DMS79 treated with DMSO at 0.1 percent for 48 hours (cell line): ENCODE measurements at places on chromosomes 1 and 21.

GRCh38 chr1:186738926-186739325, 58.7 kb upstream of the PTGS2 start:
- no peak for DNase-seq

- no peak for DNase-seq
These were observed 23.2 kb downstream of the ITGB2 start for GRCh38 chr21:44897326-44898010.

GRCh38 chr1:179860652-179861051, 17.0 kb downstream of the TOR1AIP2 start:
- no peak for DNase-seq

GRCh38 chr1:237814319-237814924, 76.3 kb downstream of the ZP4 start:
- DNase-seq = no peak

- DNase-seq = no peak
These were observed 113.3 kb upstream of the WNT4 start for GRCh38 chr1:22256213-22256512.

DNA sequence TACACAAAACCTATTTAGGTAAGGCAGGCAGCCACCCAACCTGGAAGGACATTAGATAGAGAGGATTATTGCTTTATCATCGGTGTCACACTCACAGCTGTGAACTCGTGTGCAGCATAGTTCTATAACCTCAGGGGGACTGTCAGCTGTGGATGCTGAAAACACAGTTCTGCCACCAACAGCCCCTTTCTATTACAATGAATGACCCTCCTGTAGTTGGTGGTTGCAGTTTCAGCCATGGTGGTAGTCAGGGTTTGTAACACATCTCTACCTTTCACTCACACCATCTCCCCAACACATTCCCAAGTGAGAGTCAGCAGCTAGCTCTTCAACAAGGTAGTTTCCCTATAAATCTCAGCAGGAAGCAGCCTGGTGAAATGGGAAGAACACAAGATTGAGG, 136.8 kb downstream of the ZC3H11B start:
- no peak for DNase-seq

DNA sequence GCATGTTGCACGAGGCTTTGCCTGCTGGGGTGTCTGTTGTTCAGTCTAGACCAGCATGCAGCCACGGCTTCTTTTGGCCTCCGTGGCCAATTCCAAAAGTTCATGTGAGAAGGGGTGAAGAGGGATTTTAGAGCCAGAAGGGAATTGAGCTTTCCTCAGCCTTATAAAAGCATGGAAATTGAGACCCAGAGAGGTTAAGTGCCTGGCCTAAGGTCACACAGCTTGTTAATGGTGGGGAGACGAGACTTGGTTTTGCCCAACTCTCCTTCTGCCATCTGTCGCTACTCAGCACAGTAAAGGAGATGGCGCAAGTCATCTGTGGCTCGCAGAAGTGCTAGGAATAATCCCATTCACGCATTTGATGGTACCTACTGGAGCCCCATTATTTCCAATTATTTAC, 25.7 kb downstream of the ZBTB18 start:
- no peak for DNase-seq

DNA sequence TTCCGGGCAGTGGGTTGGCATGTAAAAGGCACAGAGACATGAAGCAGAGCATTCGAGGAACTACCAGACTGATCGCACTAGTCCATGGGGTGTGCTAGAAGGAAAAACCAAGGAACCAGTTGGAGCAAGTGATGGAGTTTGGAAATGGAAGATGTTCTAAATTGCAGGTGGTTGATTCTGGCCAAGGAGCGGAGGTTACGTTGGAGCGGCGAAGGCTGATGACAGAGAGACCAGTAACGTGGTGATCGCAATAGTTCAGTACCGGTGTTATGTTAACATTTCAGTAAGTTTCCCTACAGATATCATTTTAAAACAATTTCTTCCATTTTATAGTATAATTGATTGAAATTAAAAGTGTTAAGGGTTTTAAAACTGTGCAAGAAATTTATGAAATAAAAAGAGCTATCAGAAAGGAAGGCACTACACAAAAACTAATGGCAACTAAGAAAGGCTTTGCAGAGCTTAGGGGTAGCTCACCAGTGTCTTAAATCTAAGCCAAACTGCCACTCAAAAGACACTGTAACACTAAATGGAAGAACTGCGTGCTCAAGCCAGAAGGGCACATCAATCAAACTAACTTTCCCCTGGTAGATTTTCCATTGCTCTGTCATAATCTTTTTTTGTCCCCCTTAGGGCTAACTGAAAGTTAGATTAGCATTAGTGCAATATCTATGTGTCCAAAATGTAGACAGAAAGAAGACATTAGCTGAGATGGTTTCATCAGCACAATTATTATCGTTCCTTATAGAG, 11.3 kb upstream of the HEATR1 start:
- no peak for DNase-seq

GRCh38 chr1:75412616-75413015, 198.3 kb downstream of the SLC44A5 start:
- DNase-seq = no peak

DNA sequence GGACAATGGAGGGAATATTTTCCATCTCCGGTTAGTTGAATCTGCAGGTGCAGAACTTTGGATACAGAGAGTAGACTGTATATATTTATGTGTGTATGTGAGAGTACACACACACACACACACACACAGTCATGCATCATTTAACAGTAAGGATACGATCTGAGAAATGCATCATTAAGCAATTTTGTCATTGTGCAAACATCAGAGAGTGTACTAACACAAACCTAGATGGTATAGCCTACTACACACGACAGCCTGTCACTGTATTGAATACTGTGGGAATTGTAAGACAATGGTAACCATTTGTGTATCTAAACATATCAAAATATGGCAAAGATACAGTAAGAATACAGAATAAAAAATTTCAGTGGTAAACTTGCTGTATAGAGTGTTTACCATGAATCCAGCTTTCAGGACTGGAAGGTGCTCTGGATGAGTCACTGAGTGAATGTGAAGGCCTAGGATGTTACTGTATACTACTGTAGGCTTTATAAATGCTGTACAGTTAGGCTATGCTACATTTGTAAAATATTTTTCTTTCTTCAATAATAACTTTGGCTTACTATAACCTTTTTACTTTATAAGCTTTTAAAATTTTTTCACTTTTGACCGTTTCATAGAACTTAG, 138.5 kb downstream of the ZZZ3 start:
- peak; percentile 44 for DNase-seq

DNA sequence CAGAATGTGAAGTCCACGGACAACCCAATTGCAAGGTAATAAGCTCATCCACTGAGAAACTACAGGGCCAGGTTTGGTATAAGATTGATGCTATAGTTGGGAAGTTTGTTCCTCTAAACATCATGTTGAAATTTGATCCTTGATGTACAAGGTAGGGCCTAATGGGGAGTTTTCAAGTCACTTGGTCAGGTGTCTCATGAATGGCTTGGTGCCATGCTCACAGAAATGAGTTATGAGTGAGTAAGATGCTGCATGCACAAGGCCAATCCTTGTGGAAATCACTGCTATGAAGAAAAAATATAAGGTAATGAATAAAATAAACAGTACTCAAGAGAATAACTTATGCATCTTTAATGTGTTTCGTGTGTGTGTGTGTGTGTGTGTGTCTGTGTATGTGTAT, 1891.2 kb downstream of the NCAM2 start:
- no peak for DNase-seq

- no peak for DNase-seq
These were observed 150.1 kb upstream of the SOD1 start for GRCh38 chr21:31509194-31510017.

- DNase-seq = no peak
These were observed 18.8 kb downstream of the SLC26A9 start for GRCh38 chr1:205924460-205924790.

GRCh38 chr1:7366286-7366954, 404.7 kb upstream of the VAMP3 start:
- DNase-seq = peak; percentile 54

DNA sequence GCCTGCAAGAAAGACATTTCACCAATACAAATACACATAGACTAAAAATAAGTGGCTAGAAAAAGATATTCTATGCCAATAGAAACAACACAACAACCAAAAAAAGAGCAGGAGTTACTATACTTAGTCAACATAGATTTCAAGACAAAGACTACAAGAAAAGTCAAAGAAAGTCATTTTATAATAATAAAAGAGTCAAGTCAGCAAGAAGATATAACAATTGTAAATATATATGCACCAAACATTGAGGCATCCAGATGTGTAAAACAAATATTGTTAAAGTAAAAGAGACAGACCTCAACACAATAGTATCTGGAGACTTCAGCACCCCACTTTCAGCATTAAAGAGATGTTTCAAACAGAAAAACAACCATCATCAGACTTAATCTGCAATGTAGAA, 104.6 kb downstream of the AMY1C start:
- DNase-seq = no peak

DNA sequence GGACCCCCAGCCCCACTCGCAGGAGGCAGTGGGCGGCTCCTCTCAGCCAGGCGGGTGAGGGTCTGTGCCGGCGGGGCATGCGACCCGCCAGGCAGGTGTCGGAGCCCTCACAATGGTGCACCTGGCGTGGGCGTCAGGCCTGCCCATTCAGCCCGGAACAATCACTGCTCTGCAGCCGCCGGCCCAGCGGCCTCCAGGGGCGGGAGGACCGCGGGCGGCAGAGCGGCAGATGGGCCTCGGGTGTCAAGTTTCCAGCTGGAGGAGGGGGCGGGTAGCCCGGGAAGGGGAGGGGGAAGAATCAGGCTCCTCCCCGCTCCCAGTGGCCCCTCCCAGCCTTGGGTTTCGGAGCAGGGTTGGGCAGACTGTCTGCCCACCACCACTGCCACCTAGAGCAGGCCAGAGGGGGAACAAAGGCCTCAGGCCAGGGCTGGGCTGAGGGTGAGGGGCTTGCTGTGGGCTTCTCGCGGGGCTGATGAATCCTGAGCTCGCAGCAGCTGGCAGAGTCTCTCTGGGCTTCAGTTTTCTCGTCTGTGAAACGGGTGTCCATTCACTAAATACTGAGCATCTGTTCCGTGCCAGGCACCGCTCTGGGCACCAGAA, 39.5 kb upstream of the CASZ1 start:
- DNase-seq = peak; percentile 75

DNA sequence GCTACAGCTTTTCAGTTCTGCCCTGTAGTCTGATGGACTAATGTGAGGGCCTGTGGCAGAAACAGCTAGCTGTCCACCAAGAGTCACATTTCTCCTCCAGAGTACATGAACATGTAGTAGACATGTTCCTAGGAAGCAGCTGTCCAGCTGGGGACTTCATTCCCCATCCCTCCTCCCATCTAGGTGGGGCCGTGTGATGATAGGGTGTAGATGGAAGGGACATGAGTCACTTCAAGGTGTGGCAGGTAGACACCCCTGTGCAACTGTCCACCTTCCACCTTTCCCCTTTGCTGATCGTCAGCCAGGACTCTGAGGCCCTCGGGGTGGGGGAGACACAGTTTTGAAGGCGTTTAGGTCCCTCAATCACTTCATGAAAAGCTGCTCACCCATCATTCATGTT, 3.6 kb upstream of the RD3 start:
- no peak for DNase-seq
